ENCODE measurements at places on chromosomes 12 and 14.

DNA sequence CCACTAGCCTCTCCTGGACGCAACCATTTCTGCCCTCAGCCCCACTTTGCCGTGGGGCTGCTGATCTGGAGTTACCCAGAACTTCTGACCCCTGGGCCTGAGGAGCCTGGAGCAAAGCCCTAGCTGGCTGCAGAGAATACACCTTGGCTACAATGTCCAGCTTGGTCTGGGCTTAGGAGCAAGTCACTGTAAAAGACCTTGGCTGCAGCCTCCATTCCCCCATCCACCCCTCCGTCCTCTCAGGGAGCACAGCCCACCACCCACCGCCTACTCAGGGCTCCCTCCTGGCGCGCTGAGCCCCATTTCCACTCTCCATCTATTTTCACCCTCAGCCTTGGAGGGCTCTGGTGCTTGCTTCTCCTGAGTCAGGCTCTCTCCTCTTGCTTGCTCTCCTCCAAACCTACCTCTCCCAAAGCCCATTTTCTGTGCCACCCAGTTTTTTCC is 42.9 kb downstream of the ERH start:
- no peak for DNase-seq

- no peak for DNase-seq
Observed at GRCh38 chr12:49547090-49547690, 8.4 kb downstream of the KCNH3 start.

DNA sequence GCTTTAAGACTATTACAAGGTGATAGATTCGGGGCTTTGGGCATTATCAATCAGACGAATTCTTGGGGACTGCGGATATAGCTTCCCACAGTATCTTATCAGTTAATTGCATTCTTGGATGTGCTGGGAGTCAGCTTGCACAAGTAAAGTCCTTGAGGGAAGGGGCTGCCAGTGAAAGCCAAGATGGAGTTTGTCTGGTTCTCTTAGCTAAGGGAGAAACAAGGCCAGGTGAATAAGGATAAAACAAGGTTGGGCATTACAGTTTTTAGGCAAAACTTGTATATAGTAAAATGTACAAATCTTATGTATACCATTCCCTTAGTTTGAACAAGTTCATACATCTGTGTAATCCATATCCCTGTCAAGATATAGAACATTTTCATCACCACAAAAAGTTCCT is 5.5 kb downstream of the FBXO34 start:
- DNase-seq: no peak

- no peak for DNase-seq
Observed at GRCh38 chr12:25236190-25236589, 14.5 kb downstream of the KRAS start.

- no peak for DNase-seq
Observed at GRCh38 chr12:64674367-64674922, 64.2 kb downstream of the RASSF3 start.

- no peak for DNase-seq
Observed at GRCh38 chr14:73784181-73784987, 67.2 kb upstream of the PTGR2 start.

DNA sequence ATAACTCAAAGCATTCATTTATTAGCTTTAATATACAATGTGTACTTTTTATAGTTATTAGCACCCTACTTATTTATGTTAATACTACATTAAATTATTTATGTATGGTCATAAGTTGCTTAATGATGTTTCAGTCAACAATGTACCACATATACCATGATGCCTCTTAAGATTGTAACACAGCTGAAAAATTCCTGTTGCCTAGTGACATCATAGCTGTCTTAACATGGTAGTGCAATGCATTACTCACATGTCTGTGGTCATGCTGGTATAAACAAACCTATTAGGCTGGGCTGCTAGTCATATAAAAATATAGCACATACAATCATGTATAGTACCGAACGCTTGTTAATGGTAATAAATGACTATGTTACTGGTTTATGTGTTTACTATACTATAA is 120.4 kb downstream of the ANO6 start:
- no peak for DNase-seq

DNA sequence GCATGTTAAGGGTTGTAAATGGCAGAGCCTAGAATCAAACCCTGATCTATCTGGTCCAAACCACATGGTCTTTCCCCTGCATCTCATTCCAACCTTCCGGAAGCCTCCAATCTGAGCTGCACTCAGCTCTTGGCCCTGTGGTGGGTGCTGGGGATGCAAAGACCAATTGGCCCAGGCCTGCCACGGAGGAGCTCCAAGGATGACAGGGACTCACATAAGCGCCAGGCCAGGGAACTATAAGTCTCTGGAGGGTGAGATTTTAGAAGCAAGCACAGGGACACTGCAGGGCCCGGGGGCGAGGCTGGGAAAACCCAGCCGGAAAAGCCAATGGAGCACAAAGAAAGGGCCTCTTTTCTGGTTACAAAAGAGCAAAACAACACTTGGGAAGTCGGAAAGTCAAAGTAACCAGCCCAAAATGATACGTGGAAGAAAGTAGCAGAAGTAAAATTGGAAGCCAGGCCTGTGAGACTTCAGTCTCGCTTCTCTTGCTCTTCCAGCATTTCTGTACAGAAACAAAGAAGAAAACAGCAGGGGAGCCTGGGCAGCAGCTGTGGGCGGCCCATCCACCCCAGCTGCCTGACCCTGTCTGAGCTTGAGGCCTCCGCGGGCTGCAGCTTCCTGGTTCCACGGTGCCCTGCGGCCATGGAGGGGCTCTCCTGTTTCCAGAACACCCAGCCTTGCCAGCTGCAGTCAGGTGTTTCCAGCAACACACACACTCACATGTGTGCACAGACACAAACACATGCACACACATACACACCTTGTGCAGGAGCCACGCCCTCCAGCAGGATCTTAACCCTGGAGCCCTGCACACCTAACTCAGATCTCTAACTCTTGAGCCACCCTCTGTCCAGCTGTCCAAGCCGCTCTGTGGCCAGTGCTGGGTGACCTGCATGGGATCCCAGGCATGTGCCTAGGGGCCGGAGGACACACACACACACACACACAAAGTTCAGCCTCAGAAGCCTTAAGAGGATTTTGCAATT is 178.2 kb downstream of the BCL11B start:
- no peak for DNase-seq

- no peak for DNase-seq
Observed at GRCh38 chr14:38042322-38042721, 165.4 kb upstream of the SSTR1 start.

DNA sequence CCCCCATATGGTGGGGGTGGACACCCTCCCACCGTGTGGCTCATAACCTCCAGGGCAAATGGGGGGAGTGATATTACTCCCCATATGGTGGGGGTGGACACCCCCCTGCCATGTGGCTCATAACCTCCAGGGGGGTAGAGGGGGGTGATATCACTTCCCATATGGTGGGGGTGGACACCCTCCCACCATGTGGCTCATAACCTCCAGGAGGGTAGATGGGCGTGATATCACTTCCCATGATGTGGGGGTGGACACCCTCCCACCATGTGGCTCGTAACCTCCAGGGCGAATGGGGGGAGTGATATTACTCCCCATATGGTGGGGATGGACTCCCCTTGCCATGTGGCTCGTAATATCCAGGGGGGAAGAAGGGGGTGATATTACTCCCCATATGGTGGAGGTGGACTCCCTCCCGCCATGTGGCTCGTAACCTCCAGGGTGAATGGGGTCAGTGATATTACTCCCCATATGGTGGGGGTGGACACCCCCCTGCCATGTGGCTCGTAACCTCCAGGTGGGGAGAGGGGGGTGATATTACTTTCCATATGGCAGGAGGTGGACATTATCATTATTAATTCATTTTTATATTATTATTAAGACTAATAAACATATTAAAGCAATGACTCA is 51.2 kb upstream of the OXA1L start:
- DNase-seq: no peak

GRCh38 chr14:105135700-105136395 is 32.7 kb downstream of the JAG2 start:
- DNase-seq: no peak

DNA sequence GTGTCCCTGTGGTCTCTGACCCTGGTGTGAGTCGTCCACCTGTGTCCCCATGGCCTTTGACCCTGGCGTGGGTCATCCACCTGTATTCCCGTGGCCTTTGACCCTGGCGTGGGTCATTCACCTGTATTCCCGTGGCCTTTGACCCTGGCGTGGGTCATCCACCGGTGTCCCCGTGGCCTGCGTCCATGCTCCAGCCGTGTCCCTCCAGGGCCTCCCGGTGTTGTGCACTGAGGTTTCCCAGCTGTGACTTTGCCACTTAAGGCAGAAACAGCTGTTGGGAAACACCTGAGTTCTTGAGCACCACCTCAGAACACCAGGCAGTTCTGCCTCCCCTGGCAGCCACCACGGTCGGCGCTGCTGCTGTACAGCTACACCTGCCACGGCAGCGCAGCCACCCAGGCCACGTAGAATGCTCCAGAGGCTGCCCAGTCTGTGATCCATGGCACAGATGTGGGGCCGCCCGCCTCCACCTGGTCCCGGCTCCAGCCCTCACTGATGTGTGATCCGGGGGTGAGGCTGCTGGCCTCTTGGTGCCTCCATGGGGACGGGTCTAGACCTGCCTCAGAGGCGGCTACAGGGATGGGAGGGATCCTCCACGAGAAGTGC is 69.1 kb upstream of the GALNT9 start:
- DNase-seq: no peak

DNA sequence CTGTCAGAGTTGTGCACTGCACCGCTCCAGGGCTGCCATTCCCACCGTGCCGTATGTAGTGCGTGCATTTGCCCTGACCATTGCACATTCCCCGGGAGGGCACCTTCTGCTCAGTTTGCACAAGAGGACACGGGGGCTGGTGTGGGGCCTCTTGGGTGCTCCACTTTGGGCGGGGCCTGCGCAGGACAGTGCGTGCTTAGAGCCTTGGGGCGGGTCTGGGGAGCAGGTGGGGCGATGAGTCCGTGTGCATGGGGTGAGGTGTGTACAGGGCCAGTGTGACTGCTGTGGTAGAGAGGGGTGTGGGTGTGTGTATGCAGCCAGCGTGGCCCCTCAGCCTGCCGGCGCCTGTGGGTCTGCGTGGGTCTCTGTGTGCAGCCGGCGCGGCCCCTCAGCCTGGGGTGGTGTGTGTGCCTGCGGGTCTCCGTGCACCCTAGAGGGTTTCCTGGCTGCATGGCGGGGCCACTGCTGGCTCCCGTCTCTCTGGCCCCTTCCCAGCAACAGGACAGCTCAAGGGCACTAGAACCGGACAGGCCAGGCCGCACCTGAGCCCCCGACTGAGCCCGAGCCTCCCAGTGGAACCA is 31.9 kb downstream of the FBRSL1 start:
- no peak for DNase-seq

DNA sequence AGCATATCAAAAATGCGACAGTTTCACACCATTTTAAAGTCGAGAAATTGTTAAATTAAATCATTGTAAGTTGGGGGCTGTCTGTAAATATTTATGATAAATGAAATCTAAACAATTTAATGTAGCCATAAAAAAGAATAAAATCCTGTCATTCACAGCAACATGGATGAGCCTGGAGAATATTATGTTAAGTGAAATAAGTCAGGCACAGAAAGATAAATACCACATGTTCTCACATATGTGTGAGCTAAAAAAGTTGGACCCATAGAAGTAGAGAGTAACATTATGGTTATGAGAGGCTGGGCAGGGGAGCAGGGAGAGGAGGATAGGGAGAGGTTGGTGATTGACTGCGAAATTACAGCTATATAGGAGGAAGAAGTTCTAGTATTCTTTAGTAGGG is 135.9 kb downstream of the GARIN6 start:
- no peak for DNase-seq

DNA sequence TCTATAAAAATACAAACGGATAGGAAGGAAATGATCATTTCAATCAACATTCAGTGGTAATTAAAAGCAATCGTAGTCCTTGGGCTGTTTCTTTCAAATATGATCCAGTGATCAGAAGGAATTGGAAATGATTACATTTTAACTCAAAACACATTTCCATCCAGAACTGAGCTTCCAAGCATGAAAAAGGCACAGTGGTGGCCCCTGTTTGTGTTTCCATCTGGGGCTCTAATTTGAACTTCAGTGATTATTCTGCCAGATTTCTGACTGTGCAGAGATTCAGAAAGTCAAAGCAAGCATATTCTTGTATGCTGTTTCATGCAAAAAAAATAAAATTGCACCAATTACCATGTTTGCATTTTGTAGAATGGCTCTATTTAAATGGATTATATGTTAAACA is 157.0 kb upstream of the LMNTD1 start:
- no peak for DNase-seq

DNA sequence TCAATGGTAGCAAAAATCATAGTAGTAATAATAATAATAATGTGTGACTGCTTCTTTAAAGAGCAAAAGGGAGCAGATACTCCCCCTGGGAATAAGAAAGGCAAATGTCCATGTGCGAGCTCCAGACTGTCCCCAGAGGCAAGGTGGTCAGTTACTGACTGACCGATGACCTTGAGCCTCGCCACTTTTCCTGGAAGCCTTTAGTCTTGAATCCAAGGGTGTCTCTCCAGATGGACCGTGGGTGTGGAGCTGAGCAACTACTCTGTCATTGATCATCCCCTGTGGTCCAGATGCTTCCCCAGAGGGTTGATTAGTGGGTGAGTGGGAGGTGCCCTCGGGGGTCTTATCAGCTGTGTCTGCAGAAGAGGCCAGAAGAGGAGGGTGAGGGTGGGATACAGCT is 418.5 kb upstream of the TBX3 start:
- no peak for DNase-seq

DNA sequence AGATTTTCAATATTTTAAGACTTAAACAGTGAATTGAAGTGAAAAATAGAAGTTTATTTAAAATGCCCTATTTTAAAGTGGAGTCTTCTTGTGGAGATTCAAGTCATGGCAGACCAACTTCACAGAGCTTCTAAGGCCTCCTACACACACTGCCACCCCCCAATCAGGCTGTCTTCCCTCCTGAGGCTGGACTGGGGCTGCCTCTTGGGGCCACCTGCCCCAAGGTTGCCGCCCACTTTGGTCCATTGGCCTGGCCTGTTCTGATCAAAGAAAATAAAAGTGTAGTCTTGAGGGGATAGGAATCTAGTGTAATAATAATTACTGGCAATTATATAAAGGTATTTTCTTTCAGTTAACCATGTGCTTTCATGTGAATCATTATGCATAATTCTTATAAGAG is 1.3 kb downstream of the GOLT1B start:
- no peak for DNase-seq

GRCh38 chr12:19507823-19508222 is 68.5 kb downstream of the AEBP2 start:
- no peak for DNase-seq

DNA sequence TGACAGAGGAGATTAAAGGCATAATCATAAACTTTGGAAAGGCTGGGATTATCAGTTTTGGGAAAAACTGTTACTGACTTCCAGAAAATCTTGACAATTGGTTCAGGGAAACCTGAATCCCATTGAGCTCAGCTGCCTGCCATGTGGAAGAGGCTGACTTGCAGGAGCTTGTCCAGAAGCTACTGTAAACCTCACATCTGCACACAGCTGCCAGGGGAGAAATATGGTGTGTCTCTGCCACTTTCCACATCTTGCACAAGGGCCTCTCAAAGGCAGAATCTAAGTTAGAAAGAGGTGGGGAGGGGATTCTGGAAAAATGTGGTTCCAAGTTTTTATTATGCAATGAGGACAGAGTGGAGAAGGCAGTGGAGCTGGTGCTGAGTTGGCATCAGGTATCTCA is 8.7 kb upstream of the BHLHE41 start:
- DNase-seq: no peak

GRCh38 chr14:56806760-56807159 is 3.5 kb downstream of the OTX2 start:
- no peak for DNase-seq

- DNase-seq: no peak
Observed at GRCh38 chr12:109504068-109504467, 26.6 kb downstream of the UBE3B start.

- no peak for DNase-seq
Observed at GRCh38 chr12:97246368-97246767, 216.2 kb upstream of the RMST start.

Data from hypothalamus (tissue), 51 donors.